ENCODE measurements at places on chromosomes 3 and 15.

DNA sequence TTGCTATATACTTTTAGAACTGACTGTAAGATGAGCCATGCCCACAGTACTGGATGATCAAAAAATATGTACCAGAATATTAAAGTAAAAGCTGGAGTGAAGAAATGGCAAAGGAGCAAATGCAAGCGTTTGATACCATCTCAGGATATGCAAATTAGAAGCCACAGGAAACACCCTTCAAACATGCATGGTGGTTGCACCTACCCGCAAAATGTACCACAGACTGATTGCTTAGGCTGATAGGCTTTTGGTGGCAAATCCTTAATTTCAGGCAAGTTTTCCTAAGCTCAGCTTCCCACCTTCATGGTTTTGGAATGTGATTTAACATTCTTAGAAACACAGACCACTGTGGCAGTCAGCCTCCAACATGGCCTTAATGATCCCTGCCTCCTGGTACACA, 149.0 kb downstream of the PDZRN3 start:
- no peak for DNase-seq

DNA sequence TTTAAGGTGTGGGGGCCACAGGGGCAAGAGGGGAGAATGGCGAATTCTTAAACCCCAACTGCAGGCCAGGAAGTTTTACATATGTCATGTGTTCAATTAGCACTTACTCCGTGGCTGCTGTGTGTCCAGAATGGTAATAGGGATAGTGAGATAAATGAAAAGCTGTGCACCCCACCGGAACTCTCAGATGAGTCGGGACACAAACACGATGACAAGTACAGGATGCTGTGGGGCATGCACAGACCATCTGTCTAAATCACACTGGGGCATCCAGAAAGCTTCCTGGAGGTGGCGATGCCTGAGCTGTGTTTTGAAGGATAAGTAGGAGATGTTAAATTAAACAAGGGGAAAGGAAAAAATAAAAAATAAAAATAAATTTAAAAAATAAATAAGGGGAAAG, 18.3 kb upstream of the TMEM158 start:
- no peak for DNase-seq

GRCh38 chr15:55256281-55257011, 33.2 kb downstream of the RAB27A start:
- DNase-seq: no peak

DNA sequence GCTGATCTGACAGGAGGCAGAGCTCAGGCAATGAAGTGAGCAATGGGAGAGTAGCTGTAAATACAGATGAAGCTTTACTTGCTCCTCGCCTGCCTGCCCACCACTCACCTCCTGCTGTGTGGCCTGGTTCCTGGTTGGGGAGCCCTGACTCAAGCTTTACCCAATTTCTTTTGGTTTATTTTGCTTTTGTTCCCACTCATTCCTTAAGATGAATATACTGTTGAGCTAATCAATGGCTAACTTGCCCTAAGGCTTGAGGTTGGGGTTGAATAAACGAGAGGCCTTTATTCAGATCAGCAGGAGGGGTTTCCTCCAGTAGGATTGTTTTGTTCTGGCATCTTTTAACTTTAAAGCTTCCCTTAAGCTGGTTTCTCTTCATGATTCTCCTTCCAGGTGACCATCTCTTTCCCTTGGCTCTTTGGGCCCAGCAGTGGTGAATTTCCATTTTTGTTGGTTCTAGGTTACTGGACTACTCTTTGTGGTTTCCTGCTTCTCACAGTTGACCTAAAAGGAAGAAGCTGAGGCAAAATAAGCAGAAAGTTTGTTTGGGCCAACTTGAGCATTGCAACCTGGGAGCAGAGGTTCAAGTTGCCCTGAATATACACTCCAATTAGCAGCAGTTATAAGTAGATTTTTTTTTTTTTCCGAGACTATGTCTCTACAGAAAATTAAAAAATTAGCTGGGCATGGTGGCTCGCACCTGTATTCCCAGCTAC, 44.4 kb downstream of the STARD9 start:
- no peak for DNase-seq

DNA sequence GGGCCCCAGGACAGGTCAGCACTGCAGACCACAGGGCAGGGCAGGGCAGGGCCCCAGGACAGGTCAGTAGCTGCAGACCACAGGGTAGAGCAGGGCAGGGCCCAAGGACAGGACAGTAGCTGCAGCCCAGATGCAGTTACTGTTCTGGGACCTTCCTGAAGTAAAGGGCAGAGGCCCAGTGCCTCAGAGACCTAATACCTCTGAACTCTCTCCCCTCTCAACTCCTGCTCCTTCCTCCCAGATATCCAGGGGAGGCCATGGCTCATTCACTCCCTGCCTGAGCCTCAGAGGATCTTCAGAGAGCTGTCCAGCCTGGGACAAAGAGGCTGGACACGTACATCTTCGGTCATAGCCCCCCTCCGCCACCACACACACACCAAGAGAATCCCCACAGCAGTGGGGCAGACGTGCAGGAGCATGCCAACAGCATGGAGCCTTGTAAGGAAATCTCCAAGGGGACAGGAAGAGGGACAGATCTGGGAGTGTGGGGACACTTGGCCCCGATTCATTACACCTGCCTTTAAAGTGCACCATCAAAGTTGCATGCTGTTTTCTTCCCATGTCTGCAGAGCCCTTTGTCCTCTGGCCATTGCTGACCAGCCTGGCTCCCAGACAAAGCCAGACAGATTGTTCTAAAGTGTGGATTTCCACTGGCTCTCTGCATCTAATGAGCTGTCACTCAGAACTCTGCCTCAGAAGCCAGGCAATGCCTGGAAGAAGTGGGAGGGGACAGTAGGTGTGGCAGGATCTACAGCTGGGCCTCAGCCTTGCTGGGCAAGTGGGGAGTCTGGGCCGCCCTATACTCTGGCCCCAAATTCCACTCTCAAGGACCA, 24.2 kb upstream of the BUB1B start:
- DNase-seq: no peak

GRCh38 chr3:159271799-159272512, 470.1 kb downstream of the MFSD1 start:
- no peak for DNase-seq

- no peak for DNase-seq
These were observed 47.3 kb downstream of the IQSEC1 start for GRCh38 chr3:13025778-13026518.

DNA sequence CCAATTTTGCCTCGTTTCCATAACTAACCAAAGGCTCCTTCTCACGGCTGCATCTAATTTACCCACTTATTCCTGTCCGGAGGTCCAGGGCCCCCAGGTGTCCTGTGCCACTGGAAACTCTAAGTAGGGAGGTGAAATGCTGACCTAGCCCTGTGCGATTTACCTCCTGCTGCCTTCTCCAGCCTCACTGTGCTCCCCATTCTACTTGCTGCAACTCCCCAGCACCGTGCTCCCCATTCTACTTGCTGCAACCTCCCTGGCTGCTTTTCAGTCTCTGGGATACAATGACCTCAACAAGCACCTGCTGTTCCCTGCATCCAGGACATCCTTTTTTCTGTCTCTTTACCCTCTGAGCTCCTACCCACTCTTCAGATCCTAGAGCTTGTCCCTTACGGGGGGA, 254.7 kb upstream of the PROK2 start:
- no peak for DNase-seq

DNA sequence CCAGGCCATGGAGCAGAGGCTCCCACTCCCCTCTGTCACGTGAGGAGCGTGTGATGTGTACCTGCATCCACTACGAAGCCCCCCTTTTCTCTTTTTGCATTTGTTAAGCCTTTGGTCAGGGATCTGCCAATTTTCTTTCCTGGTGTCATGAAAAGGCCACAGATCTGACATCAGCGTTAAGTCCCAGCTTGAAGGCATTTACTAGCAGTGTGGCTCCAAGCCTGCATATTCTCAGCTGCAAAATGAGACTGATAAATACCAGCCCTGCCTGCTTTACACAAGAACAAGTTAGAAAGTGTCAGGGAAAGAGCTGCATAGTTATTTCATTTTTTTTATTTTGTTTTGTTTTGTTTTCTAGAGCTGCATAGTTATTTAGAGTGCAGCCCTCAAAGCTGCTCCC, 2.3 kb upstream of the ANKRD63 start:
- no peak for DNase-seq

- no peak for DNase-seq
These were observed 106.8 kb downstream of the BBX start for GRCh38 chr3:107629566-107629965.

GRCh38 chr3:136067211-136067610, 101.7 kb downstream of the PPP2R3A start:
- DNase-seq: no peak

DNA sequence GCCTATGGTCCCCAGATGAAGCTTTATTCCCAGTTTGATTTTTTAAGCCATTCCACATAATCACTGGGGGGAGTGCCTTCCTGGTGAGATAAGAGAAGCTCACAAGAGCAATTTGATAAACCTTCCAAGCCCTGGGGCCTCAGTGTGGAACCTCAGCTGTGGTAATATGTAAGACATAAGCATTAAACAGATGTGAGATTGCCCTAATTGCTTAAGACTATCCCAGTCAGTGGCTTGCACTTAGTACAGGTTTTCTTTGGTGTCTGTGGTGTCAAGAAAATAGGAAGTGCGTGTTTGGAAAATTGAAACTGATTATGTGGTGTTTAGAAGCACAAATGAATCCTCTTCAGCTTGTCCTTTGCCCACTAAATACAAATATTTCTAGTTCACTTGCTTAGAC, 54.3 kb downstream of the LRRN1 start:
- no peak for DNase-seq

DNA sequence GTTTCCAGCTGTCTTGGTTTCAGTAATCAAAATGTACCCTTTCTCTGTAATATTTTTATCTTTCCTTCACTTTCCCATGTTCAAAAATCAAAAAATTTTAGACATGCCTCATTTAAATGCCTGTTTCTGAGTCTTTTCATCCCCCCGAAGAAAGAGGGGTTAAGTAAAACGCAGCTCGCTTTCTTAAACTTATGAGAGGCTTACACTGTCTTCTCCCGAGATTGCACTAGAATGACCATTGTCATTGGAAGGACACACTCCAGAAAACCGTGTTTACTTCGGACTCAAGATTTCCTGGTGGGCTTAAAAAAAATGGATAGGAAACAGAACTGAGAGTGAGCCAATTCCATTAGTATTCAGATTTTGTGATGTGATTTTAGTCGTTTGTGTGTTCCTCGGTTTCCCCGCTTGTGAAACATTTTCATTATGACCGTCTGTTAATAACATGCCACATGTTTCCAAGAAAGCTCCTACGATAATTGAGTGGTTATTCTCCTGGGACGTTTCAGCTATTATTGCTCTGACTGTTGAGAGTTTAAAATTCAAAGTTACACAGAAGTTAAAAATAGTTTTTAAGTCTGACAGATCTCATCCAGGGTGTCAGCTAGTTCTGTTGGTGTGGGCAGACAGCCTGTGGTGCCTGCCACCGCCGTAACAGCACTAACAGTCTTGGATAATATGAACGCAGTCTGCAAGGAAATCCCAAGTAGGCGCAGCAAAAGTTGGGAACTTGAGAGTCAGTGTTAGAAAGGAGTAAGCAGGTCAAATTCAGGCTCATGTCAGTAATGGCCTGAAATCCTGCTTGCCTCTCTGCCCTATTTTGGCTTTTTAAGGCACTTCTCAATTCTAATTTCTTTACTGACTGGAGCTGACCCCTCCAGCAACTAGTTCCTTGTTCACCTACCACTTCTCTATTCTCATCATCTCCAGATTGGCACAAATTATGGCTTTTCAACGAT, 1.5 kb downstream of the CRYBG3 start:
- DNase-seq: no peak

All from activated T-cell treated with anti-CD3 and anti-CD28 coated beads for 24 hours (primary cell).